ENCODE measurements at places on chromosomes 12 and 14. TPM values are rescaled to one million over a fixed set of nuclear protein-coding genes. Genes with fewer than 3 reads are reported as not detected.

The PIANP gene
- total RNA-seq = not detected

The ENDOU gene
- total RNA-seq = not detected

The B4GALNT1 gene
- 0.55 TPM for total RNA-seq

The SLC7A7 gene
- 4.1 TPM for total RNA-seq

The SLC35F4 gene
- total RNA-seq = 0.28 TPM

The KRT1 gene
- total RNA-seq = not detected

The RAD9B gene
- total RNA-seq = 0.46 TPM

The TSPAN9 gene
- 22.0 TPM for total RNA-seq

The RHEBL1 gene
- total RNA-seq = not detected

The FGF6 gene
- not detected for total RNA-seq

The KRT74 gene
- not detected for total RNA-seq

The DACT1 gene
- total RNA-seq = 78.7 TPM

The CCDC38 gene
- total RNA-seq = not detected

The ANG gene
- 5.1 TPM for total RNA-seq

The FAM181A gene
- not detected for total RNA-seq

The LBHD2 gene
- total RNA-seq = not detected

The DEGS2 gene
- total RNA-seq = 0.46 TPM

The SERPINA3 gene
- total RNA-seq = 8.0 TPM

The SENP1 gene
- 11.3 TPM for total RNA-seq

The SERPINA12 gene
- not detected for total RNA-seq

The PRKAB1 gene
- total RNA-seq = 10.7 TPM

The ACIN1 gene
- 73.3 TPM for total RNA-seq

The MDGA2 gene
- total RNA-seq = under 0.01 TPM

The LRRK2 gene
- total RNA-seq = 4.8 TPM

The BBOF1 gene
- 9.8 TPM for total RNA-seq

The CCDC175 gene
- total RNA-seq = not detected

The PRB2 gene
- total RNA-seq = not detected

The GPX2 gene
- not detected for total RNA-seq

The ABCC9 gene
- 10.7 TPM for total RNA-seq

The PZP gene
- total RNA-seq = not detected

The EPS8 gene
- 87.8 TPM for total RNA-seq

The CKB gene
- total RNA-seq = 24.4 TPM

The ZNF839 gene
- total RNA-seq = 8.0 TPM

Measured in smooth muscle cell of bladder (primary cell).